Lung (tissue), 17 donors: ENCODE measurements at places on chromosomes 11 and 22. TPM values are rescaled to one million over a fixed set of nuclear protein-coding genes. Genes with fewer than 3 reads are reported as not detected.
A peak's percentile ranks its signal among the peaks of the same experiment; 100 is the strongest.

DNA sequence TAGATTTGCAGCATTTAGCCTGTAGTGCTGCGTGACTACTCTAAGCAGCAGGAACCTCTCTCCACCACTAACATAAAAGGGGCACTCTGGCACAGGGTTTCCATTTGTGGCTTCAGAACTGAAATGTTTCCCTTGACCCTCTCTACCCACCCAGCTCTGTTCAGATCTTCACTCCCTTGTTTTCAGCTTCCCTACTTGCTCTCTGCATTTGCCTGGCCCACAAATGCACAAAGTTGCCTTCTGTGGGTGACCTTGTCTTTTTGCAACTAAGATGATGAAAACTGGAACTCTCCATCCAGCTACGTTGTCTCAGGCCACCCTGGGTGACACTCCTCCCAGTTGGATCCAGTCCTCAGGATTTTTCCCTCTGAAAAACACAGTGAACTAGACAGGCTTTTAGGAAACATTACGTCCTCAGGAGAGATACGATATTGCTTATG lies 19.8 kb upstream of the PSMA1 start:
- peak; percentile 69 for DNase-seq

- DNase-seq = peak; percentile 65
These were observed at the start of gene PRRG4 for GRCh38 chr11:32829680-32830412. TSS of gene PRRG4 (plus strand) at chr11:32829927. CDS start at chr11:32830530, 603 bp downstream.

DNA sequence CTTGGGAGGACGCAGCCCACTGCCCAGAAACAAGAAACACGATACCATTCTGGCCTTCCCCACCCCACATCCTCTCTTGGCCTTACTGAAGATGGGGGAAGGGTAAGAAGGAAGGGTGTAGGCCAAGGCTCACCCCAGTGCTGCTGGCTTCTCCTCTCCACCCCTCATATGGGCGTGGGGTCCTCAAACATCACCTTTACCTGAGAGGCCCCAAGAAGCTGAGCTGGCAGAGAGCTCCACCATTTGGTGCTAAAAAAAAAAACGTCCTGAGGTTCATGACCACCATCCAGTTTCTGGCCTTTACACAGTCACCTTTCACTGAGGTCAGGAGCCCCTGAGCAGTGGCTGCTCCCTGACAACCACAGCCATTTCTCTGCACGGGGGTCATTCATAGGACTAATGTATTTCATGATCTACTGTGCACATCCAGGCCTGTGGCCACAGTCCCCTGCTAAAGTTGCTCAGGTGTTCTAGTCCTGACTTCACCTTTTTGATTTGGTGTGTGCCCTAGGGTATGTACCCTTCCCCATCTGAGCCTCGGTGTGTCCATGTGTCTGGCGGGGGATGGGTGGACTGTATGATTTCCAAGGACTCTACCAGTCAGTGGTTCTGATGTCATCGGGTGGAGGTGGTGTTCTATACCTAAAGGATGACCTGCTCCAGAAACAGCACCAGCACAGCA lies 15.1 kb downstream of the RHOG start:
- no peak for DNase-seq

- DNase-seq = peak; percentile 53
These were observed 33.4 kb upstream of the APOL5 start for GRCh38 chr22:35684270-35684700.

DNA sequence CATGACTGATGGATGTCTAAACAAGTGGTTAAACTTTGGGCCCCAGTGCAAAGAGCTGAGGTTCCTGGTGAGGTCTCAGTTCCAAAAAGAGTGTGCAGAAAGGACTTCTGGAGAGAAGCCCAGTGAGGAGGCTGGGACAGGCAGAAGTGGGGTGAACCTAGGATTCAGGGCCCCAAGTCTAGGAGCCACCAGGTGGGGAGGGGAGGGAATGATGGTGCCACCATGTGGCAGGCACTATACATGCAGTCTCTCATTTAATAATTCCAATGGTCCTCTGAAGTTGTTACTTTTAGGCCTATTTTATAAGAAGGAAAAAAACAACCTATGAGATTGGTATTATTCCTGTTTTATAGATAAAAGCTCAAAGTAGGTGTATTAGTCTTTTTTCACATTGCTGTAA lies 102.0 kb downstream of the INSC start:
- no peak for DNase-seq

DNA sequence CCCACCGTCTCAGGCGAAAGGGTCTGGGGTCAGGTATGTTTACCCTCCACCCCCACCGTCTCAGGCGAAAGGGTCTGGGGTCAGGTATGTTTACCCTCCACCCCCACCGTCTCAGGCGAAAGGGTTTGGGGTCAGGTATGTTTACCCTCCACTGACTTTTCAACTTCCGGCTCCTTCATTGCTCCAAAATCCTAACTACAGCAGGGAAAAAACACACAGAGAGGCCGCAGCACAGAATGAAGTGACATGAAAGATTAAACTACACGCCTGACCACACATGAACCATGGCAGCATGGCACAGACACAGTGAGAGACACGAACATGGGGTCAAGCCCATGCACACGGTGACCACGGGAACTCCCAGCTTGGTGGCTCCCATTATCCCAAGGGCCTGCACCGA lies 634.9 kb upstream of the B3GAT1 start:
- no peak for DNase-seq

GRCh38 chr11:8373519-8374432 lies 110.1 kb upstream of the LMO1 start:
- no peak for DNase-seq

APOA4 gene
- total RNA-seq = not detected
